ENCODE measurements at places on chromosomes 6 and 20.
A peak's percentile ranks its signal among the peaks of the same experiment; 100 is the strongest.

DNA sequence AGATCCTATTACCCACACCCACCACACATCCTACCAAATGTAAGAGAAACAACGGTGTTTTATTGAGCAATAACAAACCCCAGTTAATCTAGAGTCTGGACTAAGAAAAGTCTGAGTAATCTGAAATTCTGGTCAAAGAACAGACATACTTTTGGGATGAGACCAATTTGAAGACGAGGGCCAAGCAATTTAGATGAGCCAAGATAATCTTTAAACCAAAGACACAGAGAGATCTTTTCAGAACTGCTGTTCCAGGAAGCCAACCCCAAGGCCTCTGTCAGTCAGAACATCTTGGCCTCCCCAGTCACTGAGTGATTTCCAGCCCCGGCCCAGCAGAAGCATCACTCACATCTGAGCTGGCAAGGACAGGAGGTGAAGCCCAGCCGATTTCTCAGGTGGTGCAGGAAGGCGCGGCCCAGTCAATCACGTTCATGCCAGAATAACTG is 118.5 kb upstream of the SYNDIG1 start:
- no peak for DNase-seq

GRCh38 chr6:32937230-32937633 is 3.6 kb downstream of the HLA-DMB start:
- peak; percentile 35 for DNase-seq

DNA sequence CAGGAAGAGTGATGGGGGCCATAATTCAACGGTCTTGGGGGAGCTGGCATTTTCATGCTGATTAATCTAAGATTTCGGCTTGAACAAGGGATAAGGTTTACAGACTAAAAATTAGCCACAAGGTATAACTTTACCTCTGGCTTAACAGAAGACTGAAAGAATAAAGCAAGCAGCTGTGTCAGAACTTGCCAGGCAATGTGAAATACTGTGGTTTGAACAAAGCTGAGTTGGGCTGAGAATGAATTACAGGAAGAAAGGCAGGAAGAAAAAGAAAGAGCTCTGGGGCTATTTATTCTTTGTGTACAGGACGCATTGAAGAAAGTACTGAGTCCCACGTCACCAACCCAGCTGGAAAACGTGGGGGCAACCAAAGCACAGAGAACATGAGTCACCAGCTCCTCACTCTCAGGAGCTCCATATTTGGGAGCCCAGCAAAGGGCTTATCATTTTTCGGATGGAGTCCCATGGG is 121.5 kb upstream of the NEDD9 start:
- peak; percentile 50 for DNase-seq

- DNase-seq = no peak
These were observed 165.6 kb upstream of the OGFRL1 start for GRCh38 chr6:71123051-71123450.

DNA sequence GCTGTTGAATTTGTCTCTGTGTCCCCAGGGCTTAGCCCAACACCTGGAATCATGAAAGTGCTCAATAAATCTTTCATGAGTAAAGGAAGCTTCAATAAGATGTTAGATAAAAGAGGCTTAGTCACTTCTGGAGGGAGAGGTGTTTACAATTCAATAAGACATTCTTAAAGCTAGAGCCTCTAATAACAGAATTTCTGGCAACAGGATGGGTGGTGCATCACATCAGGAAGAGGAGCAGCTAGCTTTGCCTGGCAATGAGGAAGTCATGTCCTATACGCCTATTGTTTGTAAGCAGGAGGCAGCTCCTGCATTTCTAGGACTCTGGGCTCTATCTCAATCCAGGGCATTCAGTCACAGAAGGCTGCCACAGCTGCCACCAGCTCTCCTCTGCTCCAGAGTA is 638.5 kb downstream of the EPM2A start:
- no peak for DNase-seq

GRCh38 chr20:8834851-8835250 is 234.0 kb upstream of the PLCB4 start:
- DNase-seq = no peak

- DNase-seq = no peak
These were observed 77.7 kb upstream of the CLDN20 start for GRCh38 chr6:155186052-155186658.

DNA sequence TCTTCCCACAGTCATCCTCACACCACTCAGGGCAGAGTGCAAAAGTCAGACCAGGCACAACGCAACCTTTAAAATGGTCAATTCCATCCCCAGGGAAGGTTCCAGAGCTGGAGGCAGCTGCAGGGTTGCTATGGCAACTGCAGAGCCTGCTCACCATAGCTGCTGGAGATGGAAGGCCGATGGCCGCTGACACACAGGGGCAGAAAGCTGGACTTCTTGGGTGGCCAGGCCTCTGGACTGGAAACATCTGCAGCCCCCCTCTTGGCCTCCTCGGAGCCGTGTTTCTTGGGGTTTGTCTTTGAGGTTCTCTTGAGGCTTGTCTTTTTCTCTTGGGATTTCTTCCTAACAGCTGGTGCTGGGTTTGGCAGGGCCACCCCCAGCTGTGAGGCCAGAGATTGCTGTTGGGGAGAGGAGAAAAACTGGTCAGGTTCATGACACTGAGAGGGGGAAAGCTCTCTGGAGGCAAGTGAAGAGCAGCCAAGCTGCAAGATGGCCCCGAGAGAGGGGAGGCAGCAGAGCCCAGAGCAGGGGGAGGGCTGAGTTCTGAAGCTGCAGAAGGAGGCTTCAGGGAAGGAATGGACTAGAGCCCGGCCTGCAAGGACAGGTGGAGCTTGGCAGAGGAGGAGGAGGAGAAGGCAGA is 10.2 kb downstream of the BNIP5 start:
- no peak for DNase-seq

- no peak for DNase-seq
These were observed 84.9 kb downstream of the BTBD9 start for GRCh38 chr6:38554700-38555413.

DNA sequence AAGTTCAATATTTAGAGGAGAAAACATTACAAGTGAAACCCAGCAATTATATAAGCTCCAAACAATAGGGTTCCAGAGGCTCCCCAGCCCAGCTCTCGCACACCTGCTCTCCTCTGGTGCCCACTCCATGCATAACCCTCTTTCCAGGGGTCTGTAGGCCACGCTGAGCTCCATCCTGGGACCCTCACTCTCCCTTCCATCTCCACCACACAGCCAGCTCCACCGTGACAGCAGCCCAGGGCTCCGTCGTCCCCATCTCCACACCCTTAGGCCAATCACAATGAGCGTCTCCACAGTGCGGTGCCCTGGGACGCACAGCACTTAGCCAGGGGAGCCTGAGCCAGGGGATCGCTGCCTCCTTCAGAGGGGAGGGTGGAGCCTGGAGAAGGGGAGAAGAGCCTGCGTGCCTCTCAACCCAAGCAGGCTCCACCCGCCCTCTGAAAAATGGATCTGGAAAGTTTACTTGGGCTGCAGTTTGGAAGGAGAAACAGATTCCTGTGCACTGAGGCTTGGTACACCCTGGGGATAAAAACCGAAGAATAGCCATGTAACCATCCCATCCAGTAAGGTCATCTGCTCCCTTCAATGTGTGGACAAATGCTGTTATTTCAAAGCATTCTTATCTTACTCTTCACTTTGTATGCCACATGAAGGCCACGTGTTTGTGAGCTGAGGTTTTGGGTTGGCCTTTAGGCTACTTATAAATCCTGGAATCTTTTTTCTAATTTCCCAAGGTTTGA is 72.4 kb upstream of the GGTLC1 start:
- no peak for DNase-seq

DNA sequence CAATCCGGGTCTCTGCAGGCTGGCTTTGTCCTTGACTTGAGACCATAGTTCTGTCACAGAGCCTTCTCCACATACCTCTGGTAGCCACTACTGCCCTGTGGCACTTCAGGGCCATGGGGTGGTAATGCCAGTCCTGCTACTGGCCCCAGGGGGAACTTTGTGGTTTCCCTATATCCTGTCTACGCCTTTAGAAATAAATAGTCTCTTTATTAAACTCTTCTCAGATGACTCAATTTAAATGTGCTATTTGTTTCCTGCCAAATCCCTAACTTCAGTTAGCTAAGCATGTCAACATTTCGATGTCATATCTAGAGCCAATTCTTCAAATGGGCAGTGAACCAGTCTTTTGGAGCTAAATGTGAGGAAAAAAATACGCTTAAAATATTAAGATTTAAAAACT is 60.1 kb downstream of the SEL1L2 start:
- DNase-seq = no peak

GRCh38 chr20:49452011-49452482 is 30.4 kb downstream of the KCNB1 start:
- no peak for DNase-seq

DNA sequence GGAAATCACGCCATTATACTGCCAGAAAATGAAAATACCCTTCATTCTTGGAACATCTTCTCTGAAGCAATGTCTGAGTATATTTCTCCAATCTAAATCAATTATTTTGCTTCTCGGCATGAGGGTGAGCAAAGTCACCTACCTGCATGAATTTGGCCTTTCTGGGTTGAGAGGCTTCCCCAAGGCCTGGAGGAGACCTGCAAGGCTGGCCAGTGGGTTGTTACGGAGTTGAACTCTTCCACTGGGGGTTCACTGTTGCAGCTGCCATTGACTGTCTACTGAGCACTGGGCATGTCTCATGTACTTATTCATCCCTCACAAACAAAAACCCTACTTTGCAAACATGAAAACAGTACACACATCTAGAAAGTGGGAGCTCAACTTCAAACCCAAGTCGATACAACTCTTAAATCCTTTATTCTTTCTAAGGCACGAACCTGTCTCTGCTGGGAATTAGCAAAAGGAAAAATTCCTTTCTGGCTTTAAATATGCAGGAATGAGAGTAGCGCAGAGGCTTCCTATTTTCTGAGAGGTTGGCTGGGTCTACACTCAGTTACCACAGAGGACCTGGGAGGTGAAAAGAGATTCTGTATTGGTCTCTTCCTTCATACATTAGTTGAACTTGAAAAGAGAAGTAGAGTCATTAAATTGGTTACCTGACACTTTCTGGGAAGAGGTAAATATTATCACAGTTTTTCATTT is 87.6 kb upstream of the SGK1 start:
- no peak for DNase-seq

DNA sequence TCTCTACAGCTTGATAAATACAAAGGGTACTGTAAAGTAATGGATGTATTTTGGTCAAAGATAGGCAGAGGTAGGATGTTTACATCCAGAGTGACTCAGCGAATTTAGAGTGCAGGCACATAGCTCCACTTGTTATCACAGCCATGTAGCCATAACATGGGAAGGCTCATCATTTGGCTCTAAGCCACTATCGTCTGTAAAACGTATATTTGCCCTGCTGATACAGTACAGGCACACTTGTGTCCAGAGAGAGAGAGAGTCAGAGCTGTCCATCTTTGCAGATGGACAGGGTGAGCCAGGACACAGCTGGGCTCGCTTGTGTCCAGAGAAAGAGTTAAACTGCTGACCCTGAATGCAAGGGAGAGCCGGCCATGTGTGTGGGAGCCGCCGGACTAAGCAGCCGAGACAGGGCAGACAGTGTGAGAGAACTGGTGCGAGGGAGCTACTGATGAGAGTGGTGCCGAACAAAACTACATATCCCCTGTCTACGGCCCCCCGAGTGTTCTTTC is 619.0 kb downstream of the DOK5 start:
- no peak for DNase-seq

GRCh38 chr6:2103765-2104523 is 141.5 kb downstream of the GMDS start:
- DNase-seq = no peak

GRCh38 chr6:151389618-151390275 is 1.6 kb downstream of the ZBTB2 start:
- no peak for DNase-seq

- no peak for DNase-seq
These were observed 14.9 kb upstream of the SEMG1 start for GRCh38 chr20:45191926-45192325.

- no peak for DNase-seq
These were observed 1.1 kb upstream of the JPH2 start for GRCh38 chr20:44187772-44188709.

DNA sequence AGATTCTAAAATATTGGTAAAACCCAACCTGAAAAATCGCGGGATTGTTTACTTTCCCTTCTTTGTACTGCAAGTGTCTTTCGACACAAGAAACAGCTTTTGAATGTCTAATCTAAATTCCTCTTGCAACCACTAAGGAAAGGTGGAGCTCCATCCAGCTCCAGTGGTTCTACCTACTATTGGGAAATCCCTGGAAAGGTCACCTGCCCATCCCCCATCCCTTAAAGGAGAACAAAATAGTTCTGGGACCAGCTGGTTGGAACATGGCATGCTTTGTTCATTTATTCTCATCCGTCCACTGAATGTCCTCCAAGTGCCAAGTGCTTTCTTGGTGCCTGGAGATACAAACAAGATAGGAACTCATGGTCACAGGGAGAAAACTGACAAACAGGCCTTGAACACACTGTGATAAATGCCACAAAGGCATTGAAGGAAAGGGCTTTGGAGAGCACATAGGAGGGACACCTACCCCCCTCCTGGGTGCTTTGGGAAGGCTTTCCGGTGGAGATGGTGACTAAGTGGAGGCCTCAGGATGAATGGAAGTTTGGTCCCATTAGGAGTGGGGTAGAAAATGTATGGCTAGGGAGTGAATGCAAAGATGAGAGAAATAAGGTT is 2.3 kb upstream of the CITED2 start:
- no peak for DNase-seq

DNA sequence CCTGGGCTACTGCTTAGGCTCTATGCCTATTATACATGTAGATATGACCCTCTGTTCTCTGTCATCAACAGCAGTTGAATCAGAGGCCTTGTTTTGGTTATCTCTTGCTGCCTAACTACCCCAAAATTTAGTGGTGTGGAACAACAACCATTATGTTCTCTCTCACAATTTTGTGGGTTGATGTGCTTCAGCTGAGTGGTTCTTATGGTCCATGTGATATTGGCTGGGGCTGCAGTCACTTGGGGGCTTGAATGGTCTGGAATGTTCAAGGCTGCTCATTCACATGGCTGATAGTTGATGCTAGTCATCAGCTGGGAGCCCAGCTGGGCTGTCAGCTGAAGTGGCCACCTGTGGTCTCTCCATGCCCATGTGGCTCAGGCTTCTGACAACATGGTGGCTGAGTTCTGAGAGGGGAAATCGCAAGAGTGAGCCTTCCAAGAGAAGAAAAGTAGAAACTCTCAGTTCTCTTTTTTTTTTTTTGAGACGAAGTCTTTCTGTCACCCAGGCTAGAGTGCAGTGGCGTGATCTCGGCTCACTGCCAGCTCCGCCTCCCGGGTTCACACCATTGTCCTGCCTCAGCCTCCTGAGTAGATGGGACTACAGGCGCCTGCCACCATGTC is 47.8 kb downstream of the SHLD1 start:
- DNase-seq = peak; percentile 51

GRCh38 chr6:5961836-5962235 is 44.9 kb downstream of the NRN1 start:
- no peak for DNase-seq

- DNase-seq = no peak
These were observed 55.8 kb downstream of the TMEM200A start for GRCh38 chr6:130421585-130421984.

GRCh38 chr6:160121981-160122380 is 366 bp downstream of the SLC22A1 start:
- DNase-seq = no peak

GRCh38 chr6:7439228-7439627 is 49.6 kb downstream of the RIOK1 start:
- no peak for DNase-seq

GRCh38 chr20:18839507-18840247 is 26.1 kb downstream of the SCP2D1 start:
- no peak for DNase-seq

GRCh38 chr6:53210811-53211210 is 62.2 kb upstream of the GCM1 start:
- no peak for DNase-seq

Data from CD4-positive, alpha-beta T cell treated with Interleukin-15 for 1 hour (primary cell).